ENCODE measurements at places on chromosomes 3 and 15.
A peak's percentile ranks its signal among the peaks of the same experiment; 100 is the strongest.

- DNase-seq, result no peak
Measured at GRCh38 chr3:177538048-177538749, 340.9 kb upstream of the TBL1XR1 start.

DNA sequence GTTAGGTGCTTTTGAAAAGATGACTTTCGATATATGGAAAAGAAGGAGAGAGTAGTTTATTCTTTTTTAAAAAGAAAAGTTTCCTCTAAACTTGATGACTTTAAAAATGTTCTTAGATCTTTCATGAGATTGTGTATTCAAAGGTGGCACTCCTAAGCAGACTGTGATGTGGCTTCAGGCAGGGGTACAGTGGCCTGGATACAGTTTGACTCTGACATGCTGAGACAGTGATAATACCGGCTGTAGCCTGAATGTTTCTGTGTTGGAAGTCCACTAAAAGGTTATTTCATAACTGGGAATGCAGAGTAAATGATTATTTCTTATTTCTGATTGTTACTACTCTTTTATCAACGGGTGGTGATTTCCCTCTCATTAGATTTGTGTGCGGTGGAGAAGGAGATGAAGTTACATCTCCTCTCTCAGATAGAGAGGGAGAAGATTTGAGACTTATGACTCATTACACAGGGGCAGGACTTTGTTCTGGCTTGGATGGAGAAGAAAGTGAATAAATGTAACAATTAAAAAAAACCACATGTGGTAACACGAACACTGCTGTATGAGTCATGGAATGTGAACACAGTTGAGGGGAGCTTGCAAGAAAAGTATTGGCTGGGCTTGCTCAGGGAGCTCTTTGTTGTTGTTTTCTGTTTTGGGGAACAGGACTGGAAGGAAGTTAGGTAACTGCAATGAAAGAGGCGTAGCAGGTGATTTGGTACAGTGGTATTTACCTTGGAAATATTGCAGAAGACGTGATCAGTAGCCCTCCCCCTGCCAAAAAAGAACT, 21.6 kb downstream of the SPTSSB start:
- no peak for DNase-seq

- DNase-seq, result no peak
Measured at GRCh38 chr15:25464784-25465183, 26.0 kb upstream of the UBE3A start.

DNA sequence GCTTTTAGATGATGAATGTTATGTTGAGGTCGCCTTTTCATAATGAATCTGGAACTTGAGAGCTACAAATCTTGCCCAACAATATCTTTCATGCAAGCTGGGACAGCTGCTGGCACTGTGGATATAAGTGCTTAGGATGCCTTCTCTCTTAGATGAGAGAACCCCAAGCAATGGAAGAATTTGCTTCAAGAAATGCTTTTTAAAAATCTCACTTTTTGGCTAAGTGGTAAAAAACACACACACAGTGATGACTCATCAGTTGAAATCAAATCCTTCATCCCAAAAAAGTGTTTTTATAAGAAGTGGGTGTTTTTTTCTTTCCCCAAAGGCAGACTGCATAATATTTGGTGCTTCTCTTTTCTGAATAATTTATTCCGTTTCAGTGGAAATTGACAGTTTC, 38.4 kb upstream of the GALNT15 start:
- DNase-seq, result no peak

GRCh38 chr3:177545964-177546363, 348.7 kb upstream of the TBL1XR1 start:
- no peak for DNase-seq

GRCh38 chr15:75661100-75661755, 13.5 kb downstream of the SNX33 start:
- no peak for DNase-seq

DNA sequence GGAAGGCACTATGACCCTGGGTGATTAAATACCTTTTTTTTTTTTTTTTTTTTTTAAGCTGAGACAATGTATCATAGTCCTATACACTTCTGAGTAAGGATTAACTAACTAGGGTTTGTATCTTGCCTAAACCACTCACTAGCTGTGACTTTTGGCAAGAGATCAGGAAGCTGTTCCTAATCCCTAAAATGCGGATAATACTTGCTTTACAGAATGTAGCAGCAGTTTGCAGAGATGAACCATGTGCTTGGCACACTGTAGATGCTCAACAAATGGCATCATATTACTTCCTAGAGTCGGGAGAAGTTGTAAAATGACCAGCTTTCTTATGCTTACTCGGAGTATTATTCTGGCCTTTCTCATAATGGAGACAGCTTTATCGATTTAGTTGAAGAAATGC, 25.6 kb upstream of the PYGO1 start:
- DNase-seq, result no peak

- no peak for DNase-seq
Measured at GRCh38 chr3:66353530-66353929, 132.7 kb downstream of the SLC25A26 start.

- no peak for DNase-seq
Measured at GRCh38 chr3:6079011-6079410, 781.9 kb upstream of the GRM7 start.

DNA sequence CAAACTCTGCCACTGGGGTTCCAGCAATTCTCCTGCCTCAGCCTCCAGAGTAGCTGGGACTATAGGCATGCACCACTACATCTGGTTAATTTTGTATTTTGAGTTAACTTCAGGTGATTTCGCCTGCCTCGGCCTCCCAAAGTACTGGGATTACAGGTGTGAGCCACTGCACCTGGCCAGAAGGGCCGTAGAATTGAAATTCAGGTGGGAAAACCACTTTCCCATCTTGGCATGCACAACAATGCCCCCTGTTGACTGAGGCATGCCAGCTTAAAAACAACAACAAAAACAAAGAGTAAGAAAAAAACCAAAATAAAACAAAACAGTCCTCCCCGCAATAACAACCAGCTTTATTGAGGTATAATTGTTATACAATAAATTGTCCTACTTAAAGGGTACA, 32.6 kb upstream of the RAB11A start:
- no peak for DNase-seq

GRCh38 chr3:146153429-146153828, 7.6 kb downstream of the PLOD2 start:
- DNase-seq, result no peak

- DNase-seq, result no peak
Measured at GRCh38 chr3:12327021-12327420, 38.2 kb downstream of the PPARG start.

GRCh38 chr3:39637807-39638206, 170.3 kb downstream of the MOBP start:
- no peak for DNase-seq

GRCh38 chr3:177883957-177884356, 652.3 kb upstream of the KCNMB2 start:
- DNase-seq, result no peak

DNA sequence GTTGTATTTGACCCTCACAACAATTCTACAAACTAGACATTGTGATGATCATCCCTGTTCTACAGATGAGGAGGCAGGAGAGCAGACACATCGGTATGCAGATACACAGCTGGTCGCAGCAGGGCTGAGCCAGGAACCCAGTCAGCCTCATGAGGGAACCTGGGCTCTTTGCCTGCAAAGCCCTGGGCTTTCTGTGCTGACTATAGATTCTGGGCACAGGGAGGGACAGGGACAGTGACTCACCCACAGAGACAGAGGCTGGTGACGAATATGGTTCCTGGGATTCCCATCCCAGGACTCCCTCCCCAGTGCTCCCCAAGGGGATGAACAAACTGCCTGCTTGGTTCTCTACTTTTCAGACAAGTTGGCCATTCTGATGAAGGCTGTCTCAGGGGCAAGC, 3.8 kb upstream of the CAMP start:
- DNase-seq, result no peak

GRCh38 chr3:148955544-148956346, 35.6 kb upstream of the GYG1 start:
- DNase-seq, result peak; percentile 35

GRCh38 chr3:4740397-4741105, 238.7 kb upstream of the BHLHE40 start:
- no peak for DNase-seq

DNA sequence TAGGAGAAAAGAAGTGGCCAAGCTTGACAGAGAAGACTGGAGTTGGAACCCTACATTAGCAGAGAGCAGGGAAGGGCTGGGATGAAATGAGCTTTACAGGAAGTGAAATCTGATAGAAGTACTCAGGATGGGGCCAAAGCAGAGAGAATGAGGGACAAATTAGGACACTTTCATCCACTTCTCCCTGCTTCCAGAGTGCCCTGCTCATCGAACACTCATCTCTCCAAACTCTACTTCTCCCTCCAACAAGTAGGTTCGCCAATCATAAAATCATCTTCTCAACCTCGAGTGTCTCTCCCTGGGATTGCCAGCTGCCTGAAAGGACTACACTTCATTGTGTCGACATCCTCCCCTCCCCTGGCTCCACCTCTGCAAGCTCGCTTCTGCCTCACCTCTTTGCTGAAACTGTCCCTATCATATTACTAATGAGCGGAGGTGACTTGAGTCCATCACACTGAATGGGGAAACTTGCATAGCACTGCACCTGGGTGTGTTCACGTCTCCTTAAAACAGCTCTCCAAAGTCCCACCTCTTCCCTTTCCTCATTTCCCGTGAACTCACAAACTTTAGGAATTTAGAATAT, 365.8 kb downstream of the FOXP1 start:
- DNase-seq, result no peak

- peak; percentile 18 for DNase-seq
Measured at GRCh38 chr3:133927540-133928066, 31.9 kb upstream of the RAB6B start.

DNA sequence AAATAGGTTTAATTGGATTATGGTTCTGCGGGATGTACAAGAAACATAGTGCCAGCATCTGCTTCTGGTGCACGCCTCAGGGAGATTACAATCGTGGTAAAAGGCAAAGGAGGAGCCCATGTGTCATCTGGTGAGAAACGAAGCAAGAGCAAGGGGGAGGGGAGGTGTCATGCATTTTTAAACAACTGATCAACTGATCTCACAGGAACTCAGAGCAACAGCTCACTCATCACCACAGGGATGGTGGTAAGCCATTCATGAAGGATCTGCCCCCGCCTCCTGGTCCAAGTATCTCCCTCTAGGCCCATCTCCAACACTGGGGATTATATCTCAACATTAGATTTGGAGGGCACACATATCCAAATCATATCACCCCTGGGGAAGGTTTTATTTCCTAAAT, 42.1 kb upstream of the FGF7 start:
- no peak for DNase-seq
